Activated T-cell treated with anti-CD3 and anti-CD28 coated beads for 1 hour (primary cell): ENCODE measurements at places on chromosomes 3 and 15.

- DNase-seq, result no peak
Observed at GRCh38 chr3:112124907-112125607, 8.0 kb downstream of the GCSAM start.

- DNase-seq, result no peak
Observed at GRCh38 chr3:13715961-13716360, 163.9 kb downstream of the WNT7A start.

DNA sequence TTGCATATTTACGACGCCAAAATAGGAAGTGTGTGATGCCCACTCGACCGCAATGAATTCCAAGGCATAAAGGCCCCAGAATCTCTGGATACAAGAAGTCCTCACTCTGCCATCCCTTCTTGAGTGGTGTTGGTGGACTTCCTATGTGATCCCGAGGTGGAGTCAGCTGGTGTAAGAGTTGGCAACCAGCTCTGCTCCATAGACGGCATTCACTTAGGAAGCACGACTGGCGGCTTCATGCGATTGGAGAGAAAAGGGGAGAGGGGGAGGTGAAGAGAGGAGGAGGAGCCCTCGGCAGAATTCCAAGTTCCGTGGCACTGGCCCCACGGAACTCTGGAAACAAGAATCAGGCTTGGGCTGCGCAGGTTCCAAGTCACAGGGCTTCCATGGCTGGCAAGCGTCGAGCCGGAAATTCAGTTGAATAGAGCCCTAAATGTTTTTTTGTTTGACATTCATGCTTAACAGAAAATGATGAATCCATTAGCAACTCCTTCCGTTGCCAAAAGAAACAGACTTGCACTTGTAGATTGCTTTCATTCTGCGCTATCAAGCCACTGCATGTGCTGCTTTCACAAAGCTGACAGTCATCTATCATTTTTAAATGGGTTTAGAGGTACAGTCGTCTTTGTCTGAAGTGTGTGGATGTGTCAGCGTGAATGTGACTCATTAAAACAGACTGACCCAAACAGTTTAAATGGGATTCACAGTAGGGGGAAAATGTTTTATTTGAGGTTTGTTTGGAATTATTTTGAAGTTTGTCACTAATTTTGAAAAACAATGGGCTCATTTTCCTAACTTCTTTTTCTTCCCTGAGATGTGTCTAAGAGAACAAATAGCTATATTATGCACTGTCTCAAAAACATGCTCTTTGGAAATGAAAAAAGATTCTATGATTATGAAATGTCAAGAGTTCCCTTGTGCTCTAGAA lies 428.3 kb upstream of the ATP11B start:
- DNase-seq, result no peak

GRCh38 chr3:160738048-160738447 lies 18.0 kb upstream of the PPM1L start:
- DNase-seq, result no peak

DNA sequence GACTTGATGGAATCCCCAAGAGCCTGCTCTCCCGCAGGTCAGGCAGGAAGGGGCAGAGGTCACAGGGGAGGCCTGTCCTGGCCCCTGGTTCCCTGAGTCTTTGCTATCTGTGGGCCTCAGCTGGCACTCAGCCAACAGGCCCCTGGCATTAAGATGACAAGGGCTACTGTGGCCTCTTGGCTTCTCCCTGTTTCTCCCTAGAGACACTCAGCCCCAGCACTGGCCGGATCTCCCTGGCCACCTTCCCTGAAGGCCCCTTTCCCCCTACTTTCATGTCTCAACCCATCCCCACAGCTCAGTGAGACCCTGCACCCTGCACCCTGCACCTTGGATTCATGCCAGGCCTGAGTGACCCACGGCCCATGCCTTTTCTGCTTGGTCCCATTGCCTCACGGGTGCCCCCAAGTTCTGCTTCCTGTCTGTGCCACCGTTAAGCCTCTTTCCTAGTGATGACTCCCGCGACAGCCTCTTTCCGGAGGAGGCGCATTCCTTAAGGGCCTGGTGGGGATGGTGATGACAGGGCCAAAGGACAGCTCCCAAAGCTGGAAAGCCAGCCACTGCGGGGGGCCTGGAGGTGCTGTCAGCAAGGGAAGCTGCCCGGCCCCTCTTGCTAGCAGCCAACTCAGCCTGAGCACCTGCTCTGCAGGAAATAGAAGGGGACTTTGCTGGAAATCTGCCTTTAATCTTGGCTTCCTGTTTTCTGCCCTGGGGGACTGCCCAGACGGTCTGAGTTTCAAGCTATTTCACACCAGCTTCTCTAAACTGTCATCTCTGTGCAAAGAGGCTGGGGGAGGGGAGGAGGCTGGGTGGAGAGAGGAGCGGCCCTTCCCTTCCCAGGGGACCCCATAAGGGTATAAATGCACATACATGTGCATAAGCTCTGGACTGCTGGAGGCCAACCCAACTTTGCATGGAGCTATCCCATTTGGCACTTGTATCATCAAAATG lies 4.8 kb upstream of the CSK start:
- no peak for DNase-seq

DNA sequence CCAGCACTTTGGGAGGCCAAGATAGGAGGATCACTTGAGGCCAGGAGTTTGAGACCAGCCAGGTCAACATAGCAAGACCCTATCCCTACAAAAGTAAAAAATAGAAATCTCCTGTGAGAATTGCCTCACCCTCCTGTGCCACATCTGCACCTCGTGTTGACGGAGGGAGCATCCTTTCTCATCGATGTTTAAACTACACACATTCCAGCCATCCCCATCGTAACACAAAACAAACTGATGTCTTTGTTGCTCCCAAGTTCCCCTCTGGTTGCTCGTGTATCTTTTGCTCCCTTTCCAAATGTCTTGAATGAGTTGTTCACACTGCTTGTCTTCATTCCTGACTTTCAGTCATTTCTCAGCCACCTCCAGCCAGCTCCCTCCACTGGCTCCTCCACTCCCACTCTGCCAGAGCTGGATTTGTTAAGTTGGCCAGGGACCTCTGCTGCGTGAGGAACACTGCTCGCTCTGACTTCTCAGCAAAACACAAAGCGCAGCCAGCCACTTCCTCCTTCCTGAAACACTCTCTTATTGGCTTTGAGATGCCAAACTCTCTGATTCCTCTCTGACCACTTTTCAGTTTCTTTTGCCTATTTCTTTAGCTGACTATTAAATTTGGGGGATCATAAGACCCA lies 53.6 kb upstream of the ATP13A3 start:
- no peak for DNase-seq

DNA sequence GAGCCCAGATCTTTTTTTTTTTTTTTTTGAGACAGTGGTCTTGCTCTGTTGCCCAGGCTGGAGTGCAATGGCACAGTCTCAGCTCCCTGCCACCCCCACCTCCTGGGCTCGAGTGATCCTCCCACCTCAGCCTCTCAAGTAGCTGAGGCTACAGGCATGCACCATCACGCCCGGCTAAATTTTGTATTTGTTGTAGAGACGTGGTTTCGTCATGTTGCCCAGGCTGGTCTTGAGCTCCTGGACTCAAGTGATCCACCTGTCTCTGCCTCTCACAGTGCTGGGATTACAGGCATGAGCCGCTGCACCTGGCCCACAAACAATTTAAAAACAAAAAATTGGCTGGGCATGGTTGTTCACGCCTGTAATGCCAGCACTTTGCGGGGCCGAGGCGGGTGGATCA lies 22.6 kb upstream of the SLC6A6 start:
- no peak for DNase-seq

GRCh38 chr3:48962939-48963338 lies 27.1 kb upstream of the P4HTM start:
- no peak for DNase-seq

DNA sequence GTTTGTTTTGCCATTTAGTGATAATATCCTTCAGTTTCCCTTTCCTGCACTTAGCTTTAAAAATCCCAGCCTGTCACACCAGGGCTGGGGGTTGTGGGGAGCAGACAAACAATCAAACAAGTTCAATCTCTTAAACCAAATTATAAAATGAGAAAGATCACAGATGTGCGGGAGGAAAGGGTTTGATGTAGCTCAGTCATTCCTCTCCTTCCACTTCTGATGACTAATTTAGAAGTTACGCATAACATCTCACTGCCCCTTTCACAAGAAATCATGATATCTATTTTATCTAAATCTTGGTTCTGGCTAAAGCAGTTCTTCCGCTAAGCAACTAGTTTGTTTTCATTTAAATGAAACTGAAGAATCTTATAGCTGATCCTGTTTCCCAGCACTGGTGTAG lies 34.1 kb upstream of the ATG7 start:
- DNase-seq, result no peak

DNA sequence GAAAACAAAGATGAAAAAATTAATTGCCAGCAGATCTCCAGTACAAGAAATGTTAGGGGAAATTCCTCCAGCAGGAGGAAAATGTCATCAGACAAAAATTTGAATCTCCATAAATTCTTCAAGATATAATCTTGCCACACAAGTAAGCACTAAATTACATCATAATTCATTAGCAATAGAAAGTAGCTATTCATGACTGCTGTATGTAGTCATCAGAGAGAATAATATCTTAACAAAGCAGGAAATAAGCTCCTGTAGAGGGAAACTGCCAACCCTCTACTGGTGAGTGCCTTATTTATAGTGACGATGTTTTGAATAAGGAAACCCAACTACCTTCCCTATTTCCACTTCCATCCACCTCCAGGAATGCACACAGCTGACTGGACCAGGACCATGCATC lies 15.8 kb upstream of the SLC27A2 start:
- DNase-seq, result no peak

GRCh38 chr3:11386465-11387113 lies 114.4 kb downstream of the ATG7 start:
- no peak for DNase-seq

DNA sequence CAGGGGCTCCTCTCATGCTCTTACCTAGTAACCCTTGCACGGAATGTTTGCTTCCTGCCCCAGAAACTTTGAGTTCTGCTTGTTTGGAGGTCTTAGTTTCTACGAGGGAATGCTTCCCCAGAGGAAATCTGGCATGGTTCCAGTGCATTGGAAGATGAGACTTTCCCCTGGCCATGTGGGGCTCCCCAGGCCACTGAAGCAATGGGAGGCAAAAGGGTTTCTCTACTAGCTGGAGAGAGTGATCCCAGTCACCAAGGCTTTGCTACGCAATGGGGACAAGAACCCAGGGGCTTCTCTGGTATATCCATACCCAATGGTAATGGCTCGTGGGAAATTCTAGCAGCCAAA lies 44.2 kb upstream of the RPL32 start:
- DNase-seq, result no peak

GRCh38 chr15:62334536-62334935 lies 169.5 kb upstream of the C2CD4B start:
- DNase-seq, result no peak

DNA sequence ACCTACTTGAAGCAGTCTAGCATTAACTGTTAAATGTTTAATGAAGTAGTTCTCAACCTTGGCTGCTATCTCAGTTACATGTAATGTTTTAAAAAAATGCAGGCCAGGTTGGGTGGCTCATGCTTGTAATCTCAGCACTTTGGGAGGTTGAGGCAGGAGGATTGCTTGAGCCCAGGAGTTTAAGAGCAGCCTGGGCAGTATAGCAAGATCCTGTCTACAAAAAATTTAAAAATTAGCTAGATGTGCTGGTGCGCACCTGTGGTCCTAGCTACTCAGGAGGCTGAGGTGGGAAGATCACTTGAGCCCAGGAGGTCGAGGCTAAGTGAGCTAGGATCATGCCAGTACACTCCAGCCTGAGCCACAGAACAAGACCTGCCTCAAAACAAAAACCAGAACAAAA lies 29.3 kb downstream of the UBE2E1 start:
- no peak for DNase-seq

GRCh38 chr3:181847276-181847675 lies 135.6 kb downstream of the SOX2 start:
- DNase-seq, result no peak

DNA sequence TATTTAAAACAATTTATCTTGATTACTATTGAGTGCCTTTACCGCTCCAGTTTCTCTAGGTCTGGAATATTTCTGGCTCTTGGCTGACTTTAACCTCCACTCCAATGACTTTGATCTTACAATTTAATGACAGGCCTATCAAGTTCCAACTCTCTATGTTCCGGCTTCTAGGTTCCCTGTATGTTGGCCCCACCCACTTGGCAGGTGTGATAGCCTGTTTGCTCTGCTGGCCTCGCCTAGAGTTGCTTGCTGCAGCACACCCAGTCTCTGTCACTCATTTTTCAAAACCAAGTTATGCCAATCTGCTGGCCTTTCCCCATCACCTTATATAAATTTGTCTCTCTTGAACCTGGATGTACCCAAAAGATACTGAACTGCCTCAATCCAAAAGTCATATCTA lies 428.0 kb downstream of the ROBO1 start:
- DNase-seq, result no peak

DNA sequence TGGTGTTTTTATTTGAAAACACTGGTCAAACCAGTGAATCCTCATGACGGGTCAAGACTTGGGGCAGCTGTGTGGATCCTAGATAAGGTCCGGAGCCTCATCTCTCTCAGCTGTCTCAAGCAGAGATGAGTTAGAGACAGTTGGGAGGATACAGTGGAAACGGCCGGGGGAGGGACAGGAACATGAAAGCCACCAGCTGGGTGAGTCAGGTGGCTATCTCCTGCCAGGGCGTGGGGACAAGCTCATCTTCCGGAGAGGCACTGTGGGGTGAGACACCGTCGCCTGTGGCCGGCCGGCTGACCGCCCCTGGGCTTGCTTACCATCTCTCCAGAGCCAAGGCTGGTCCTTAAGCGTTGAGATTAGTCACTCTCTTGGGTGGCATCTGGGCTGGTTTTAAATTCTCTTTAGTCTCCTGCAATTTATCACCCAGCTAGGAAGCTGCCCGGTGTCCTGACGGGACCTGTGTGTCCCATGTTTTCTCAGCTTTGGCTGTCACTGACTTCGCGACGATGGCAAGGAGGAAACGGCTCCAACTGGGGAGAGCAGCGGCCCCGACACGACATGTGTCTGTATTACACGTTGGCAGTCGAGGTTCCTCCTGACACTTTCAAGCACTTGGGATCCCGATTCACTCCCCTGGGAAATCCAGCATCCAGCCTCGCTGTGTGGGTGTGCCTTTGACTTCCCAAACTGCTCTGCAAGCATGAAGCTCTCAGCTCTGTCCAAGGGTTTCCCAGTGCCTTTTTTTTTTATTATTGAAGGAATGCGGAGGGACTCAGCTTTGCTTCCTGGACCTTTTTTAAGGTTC lies 7.5 kb downstream of the ST8SIA2 start:
- DNase-seq, result no peak

GRCh38 chr3:48756640-48757039 lies 39.6 kb upstream of the IP6K2 start:
- no peak for DNase-seq

DNA sequence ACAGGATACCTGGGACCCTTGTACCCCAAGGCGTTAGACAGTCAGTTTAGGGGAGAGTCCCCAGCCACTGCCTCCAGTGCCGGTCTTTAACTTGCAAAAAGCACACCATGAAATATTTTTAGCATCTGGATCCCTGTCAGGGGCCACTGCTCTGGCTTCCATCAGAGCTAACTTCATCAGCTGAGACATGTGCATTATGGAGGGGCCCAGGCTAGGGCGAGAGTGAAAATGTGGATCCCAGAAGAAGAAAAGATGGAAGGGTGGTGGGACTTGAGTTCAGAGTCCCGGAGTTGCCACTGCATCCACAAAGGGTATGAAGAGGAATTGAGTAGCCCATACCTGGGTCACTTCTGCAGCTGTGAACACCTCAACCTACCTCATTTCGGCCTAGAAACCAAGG lies 23.5 kb upstream of the SPATA12 start:
- DNase-seq, result no peak

GRCh38 chr3:110318108-110318507 lies 753.5 kb upstream of the NECTIN3 start:
- DNase-seq, result no peak
